ENCODE measurements at places on chromosomes 11 and 22.
A peak's percentile ranks its signal among the peaks of the same experiment; 100 is the strongest.

GRCh38 chr22:40415531-40416266 is 45.3 kb downstream of the SGSM3 start:
- no peak for DNase-seq

DNA sequence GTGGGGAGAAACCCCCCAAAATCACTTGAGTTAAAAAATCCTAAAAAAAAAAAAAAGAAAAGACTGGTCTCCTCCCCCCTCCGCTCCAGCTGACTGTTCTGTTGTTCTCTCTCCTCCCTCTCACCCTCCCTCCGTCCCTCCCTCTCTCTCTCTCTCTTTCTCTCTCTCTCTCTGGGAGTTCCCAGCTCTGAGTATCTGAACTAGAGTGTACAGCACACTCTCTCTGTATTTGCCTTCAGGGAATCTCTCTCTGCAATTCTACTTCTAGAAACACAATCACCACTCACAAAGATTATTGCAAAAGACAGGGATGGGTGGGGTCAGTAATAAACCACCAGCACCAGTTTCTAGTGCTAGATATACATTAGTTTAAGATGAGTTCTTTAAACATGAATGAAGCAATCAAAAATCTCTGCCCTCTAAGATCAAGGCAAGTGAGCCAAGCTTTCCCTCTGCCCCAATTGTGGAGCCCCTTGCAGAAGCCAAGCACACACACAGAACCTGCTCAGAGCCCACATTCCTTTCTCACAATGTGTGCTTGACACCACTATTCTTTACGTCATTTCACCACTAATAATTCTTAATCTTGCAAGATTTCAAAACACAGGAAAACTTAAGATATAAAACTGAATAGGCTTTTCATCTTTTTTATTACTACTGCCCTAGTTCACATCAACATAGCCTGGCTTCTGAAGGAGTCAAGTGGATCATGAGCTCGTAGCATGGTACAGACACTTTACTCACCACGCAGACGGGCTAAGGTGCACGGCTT is 133.5 kb downstream of the RBFOX2 start:
- DNase-seq, result peak; percentile 91

- DNase-seq, result no peak
Measured at GRCh38 chr11:25910086-25910485, 421.8 kb upstream of the ANO3 start.

DNA sequence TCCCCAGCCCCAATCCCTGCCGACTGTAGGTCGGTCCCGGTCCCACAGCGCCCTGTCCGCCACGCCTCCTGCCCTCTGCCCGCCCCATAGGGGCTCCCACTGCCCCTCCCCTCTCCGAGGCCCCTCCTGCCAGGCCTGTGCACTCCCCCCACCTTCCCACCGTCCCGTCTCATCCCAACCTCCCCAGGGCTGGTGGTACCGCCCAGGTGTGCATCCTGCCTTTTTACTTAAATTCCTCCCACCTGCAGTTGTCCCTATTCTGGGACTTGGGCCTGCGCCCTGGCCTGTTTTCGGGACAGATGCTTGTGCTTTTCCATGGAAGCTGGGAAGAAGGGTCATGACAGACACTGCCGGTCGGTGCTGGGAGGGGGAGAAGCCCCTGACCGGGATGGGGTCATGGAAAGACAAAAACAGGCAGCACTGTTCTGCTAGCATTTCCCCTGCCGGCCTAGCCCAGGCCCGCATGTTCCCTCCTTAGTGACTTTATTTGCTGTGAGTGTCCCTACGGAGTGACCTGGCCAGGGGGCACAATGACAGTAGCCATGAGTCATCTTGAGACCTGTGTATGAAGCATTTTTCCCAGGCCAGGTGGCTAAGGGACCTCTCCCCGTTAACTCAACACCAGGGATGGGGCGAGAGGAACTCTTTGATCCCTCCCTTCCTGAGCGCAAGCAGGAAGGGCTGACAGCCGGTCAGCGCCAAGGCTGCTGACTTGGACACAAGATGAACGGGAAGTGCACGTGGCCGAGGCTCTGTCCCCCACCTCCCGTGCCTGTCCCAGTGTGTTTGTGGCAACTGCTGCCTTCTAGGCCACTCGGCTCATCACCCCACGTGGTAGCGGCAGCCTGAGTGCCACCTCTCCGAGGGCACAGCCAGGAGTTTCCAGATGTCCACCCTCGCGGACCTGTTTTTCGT is 7.1 kb downstream of the TBX1 start:
- DNase-seq, result no peak

- no peak for DNase-seq
Measured at GRCh38 chr11:77088236-77089003, 14.2 kb upstream of the OMP start.

- no peak for DNase-seq
Measured at GRCh38 chr22:46147471-46148267, 2.7 kb upstream of the PPARA start.

DNA sequence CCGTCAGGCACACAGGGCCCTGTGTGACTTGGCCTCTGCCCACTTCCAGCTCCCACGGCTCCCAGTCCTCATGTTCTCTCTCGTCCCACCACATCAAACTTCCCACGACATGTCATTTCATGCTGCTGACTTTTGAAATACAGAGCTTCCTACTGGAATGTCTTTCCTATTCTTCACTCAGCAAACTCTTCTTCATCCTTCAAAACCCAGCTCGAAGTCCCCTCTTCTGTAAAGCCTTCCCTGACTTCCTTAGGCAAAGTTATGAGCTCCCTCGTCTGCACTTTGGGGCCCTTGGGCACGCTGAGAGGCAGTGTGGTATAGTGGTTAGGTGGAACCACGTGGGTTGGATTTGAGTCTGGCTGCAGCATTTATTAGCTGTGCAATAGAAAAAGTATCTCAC is 37.8 kb upstream of the EIF3D start:
- DNase-seq, result no peak

GRCh38 chr11:66834943-66835342 is 8.3 kb upstream of the RCE1 start:
- no peak for DNase-seq

GRCh38 chr11:17077240-17077519 is 287 bp downstream of the RPS13 start:
- DNase-seq, result peak; percentile 6

GRCh38 chr11:10640308-10640707 is 53.2 kb downstream of the IRAG1 start:
- DNase-seq, result no peak
